ENCODE measurements at places on chromosomes 2 and 18.

DNA sequence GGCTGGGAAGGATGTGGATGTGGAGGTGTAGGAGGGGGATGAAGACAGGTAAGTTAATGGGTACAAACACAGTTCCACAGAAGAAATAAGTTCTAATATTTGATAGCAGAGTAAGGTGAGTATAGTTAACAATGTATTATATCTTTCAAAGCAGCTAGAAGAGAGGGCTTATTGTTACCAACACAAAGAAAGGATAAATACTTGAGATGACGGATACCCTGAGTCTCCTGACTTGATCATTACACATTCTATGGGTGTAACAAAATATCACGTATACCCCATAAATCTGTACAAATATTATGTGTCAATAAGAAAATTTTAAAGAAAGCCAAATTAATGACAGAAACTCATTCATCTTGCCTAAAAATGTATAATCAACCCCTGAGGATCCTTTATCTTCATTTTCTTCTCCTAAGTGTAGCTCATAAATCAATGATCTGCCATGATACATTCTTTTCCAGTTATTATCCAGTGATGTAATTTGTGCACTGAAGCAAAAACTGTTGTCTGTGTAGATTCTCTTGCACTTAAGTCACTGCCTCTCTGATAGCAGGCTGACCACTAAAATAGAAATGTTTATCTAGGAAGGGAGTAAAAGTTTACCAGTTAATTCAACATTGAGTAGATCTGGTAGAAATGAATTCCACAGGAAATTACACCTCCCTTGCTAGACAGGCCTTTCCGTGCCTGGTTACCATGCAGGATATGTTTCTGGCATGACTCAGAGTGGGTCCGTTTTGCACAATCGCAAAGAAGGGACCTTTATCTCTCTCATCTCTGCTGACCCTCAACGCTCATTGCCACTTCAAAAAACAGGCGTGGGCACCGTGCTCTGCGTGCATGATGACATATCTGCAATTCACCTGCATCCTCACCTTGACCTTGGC lies 249.7 kb upstream of the NCKAP5 start:
- no peak for DNase-seq

- DNase-seq, result no peak
Measured at GRCh38 chr18:63210521-63210920, 109.0 kb downstream of the BCL2 start.

- DNase-seq, result peak; percentile 2
Measured at GRCh38 chr18:78927156-78927555, 52.5 kb upstream of the SALL3 start.

- DNase-seq, result no peak
Measured at GRCh38 chr2:189144700-189145211, 34.8 kb downstream of the COL5A2 start.

DNA sequence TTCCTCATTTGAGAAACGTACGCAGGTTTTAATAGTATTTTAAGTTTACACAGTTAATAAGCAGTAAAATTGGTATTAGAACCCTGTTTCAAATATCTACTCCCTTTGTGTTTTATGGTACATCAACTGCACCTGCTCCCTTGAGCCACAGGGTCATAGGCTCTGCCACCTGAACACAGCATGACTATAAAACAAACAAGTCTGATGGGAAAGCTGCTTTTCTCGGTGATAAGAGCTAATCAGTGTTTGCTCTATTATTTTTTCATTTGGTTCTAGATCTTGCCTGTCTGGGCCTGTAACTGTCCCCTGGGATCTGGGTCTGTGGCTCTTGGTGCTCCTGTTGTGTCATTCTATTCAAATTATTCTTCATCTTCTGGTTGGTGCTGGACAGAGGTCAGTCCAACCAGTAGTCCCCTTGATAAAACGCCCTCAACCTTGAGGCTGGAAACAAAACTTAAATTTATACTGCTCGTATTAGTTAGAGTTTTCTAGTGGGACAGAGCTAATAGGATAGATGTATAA lies 314.8 kb upstream of the LRP1B start:
- DNase-seq, result no peak

- DNase-seq, result no peak
Measured at GRCh38 chr2:85529809-85530208, 9.2 kb upstream of the MAT2A start.

- DNase-seq, result peak; percentile 39
Measured at GRCh38 chr2:110657724-110658305, 20.0 kb downstream of the BUB1 start.

DNA sequence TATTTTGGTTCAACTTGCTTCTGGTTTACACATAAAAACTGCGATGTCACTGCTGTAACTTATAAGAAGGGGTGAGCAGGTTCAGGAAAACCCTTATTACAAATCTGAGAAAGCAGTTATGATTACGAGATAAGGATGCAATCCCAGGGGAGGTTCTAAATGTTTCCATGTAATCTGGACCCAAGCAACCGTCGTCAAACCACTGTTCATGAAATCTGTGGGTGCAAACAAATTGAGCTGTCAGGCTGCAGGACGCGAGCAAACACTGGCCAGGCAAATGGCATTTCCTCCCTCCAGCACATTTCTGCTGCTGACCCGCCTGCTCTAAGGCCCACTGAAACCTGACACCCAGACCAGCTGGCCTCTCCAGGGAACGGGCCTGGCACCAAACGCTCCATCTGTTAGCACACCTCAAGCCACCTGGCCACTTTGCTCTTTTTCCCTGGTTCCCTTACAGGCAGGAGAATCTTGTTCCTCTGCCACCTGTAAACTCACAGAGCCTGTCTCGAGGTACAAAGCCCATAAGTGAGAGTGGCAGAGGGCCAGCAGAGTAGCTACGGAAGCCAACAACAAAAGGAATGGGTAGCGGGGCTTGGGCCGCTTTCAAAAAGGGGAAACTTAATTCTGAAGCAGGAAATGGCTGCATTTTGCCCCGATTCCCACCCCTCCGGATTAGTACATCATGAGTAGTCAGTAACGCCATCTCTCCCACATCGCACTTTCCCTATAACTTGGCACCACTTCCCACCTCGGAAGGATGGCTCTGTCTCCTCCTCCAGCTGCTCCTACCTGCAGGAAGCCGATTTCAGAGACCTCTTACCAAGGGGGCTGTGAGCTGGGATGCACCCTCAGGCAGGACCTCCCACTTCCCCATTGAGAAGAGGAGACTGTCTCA lies 26.5 kb downstream of the CRACDL start:
- peak; percentile 34 for DNase-seq

- no peak for DNase-seq
Measured at GRCh38 chr2:25341011-25341727, 556 bp downstream of the DNMT3A start.

GRCh38 chr2:149002378-149002890 lies 36.1 kb upstream of the LYPD6B start:
- no peak for DNase-seq

- peak; percentile 59 for DNase-seq
Measured at GRCh38 chr2:20595439-20596192, 55.3 kb downstream of the HS1BP3 start.

DNA sequence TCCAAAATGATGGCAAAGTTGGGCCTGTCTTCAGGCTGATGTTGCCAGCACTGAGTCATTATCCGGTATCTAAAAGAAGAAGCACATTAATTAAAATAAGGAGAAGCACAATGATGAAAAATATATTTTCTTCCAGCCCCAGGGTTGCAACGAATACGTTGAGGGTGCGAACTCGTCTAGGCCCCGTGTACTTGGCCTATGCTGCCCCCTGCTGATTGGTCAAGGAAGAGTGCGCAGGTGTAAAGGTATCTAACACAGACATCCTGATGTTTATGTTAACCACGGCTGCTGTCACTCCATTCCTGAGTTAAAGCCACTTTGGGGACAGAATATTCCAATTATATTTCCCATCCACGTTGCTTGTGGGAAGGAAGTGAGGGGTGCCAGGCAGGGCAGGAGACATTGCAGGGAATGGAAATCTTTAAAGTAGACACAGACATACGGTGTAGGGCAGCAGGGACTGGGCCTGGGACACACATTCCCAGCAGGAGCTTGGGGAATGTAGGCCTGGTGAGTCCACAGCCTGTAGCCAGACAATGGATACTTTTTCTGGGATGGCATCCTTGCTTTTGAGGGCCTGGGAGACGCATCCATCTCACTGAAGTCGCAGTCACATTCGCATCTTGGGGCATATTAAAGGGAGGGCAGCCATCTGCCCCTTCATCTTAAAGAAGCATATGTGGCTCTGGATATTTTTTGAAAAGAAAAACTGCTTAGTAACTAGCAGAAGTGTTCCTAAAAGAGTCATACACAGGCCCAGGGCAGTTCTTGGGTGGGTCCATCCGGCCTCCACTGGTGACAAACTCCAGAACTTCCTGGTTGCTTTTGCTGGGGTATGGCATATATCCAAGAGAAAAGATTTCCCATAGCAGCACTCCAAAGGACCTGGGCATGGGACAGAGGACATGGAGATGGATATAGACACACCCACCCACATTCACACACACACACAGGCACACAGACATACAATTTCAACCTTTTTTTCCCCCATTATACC lies 81.9 kb downstream of the CLIP4 start:
- peak; percentile 80 for DNase-seq

DNA sequence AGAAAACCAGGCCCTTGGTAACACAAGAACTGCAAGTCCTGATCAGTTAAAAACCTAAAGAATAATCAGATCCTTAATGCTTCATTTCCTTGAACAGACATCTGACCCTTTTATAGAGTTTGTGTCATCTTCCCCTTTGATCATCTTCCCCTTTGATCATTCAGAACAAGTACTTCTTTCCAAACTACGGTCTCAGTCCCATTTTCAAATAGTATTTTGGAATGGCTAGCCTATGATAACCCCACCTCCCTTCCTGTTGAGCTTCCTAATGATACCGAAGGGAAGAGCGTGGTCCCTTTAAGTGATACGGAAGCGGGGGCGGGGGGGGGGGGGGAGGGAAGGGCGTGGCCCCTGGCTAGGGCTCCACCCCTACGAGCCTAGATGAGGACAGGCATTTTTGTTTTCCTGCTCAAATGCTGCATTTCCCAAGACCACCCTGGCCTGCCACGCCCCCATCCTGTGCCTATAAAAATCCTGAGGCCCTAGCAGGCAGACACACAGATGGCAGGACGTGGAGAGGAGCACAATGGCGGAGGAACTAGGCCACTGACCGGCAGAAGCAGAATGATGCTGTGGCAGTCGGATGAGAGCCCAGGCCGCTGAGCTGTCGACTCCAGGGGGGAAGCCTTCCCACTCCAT lies 24.1 kb upstream of the CHRNA1 start:
- no peak for DNase-seq

DNA sequence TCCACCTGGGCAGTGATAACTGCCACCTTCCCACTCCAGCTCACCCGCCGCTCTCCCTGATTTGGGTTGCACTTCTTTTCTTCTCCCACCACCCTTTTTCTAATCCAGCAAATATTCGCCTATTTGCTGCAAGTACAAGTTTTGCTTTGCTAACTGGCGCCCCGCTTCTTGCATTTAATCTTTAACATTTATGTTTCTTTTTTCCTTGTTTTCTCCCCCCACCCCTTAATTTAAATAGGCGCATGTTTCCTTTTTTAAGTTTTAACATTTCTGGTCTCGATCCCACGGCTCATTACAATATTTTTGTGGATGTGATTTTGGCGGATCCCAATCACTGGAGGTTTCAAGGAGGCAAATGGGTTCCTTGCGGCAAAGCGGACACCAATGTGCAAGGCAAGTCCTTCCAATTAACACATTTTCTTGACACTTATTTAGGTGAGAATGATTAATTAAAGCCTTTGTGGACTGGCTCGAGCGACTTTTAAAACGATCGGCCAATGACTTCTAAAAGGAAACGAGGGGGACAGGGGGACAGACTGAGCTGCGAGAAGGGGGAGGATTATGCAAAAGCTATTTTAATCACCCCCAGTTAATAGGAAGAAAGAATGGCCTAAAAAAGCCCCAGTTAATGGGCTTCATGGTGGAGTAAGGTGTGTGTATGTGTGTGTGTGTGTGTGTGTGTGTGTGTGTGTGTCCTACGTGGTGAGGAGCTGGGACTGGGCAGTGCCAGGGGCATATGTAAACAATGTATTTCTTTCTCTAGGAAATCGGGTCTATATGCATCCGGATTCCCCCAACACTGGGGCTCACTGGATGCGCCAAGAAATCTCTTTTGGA lies 1.6 kb downstream of the TBR1 start:
- DNase-seq, result no peak

- DNase-seq, result peak; percentile 91
Measured at GRCh38 chr2:65300761-65301711, 73.4 kb downstream of the ACTR2 start.

- DNase-seq, result no peak
Measured at GRCh38 chr2:167017021-167017420, 128.7 kb downstream of the XIRP2 start.

DNA sequence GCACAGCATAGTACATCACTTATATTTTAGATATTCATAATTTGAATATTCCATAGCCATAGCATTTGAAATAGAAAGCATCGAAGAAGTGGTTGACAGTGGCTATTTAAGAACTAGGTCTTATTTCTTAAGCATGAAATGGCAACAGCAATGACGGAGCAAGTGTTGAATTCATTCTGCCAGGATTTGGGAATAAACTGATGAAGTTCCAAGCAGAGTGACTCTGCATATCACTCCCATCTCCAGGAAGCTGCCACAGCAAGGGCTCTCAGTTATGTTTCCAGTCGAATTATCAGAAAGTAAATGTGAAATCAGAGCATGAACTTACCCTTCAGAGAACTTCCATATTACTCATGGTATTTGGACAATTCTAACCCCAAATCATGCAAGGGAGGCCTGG lies 208.1 kb downstream of the IKZF2 start:
- no peak for DNase-seq

GRCh38 chr2:173457366-173457765 lies 102.7 kb downstream of the CDCA7 start:
- DNase-seq, result no peak

- DNase-seq, result no peak
Measured at GRCh38 chr18:61756244-61756643, 136.6 kb downstream of the RNF152 start.

DNA sequence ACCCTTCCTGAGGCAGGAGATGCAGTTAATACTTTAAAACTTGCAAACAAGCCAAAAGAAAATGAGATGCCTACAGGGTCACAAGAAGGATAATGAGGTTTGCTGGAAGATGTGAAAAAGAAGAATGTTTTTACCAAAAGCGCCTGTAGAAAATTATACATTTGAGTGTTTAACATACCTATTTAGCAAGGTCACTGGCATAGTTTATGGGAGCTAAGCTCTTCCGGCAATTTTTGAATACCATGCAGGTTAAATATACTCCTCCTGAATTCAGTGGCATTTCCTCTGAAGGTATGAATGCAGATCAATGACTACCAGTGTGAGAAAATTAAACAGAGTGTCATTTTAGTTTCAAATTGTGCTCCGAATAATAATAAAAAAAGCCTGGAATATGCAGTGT lies 21.2 kb upstream of the MAP3K20 start:
- no peak for DNase-seq
